Aorta (tissue), 5 donors: ENCODE measurements at places on chromosomes 12 and 14. TPM values are rescaled to one million over a fixed set of nuclear protein-coding genes. Genes with fewer than 3 reads are reported as not detected.

- no peaks in the 10 kb centered on the region for H3K4me1 ChIP-seq
- H3K4me3 ChIP-seq, result no peak overlapping the region
- H3K27me3 ChIP-seq, result no peaks in the 10 kb centered on the region
Measured at GRCh38 chr12:68766646-68767045, 20.7 kb downstream of the SLC35E3 start.

- H3K36me3 ChIP-seq, result no peaks in the 10 kb centered on the region
- no peaks in the 10 kb centered on the region for H3K4me1 ChIP-seq
- no peaks in the 10 kb centered on the region for H3K27me3 ChIP-seq
Measured at GRCh38 chr12:13275241-13276085, 78.9 kb downstream of the EMP1 start.

DNA sequence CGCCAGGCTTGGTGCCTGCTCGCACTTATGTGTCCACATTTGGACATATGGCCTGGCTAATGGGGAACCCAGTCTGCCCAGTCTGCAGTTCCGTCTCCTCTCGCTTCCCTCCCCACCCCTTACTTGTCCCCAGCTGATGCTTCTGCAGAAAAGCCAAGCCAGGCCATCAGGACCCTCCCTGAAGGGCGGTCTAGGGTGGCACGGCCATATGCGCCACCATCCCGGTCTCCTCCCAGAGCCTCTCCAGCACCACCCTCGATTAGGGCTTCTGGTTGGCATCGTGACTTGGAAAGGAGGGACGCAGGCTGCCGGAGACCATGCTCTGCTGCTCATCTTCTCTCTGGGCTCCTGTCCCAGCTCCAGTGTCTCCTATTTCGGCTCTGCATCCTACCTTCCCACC, 54.6 kb downstream of the CALM1 start:
- H3K36me3 ChIP-seq, result no peaks in the 10 kb centered on the region
- H3K27me3 ChIP-seq, result no peaks in the 10 kb centered on the region
- DNase-seq, result no peak
- H3K27ac ChIP-seq, result no peak overlapping the region

DNA sequence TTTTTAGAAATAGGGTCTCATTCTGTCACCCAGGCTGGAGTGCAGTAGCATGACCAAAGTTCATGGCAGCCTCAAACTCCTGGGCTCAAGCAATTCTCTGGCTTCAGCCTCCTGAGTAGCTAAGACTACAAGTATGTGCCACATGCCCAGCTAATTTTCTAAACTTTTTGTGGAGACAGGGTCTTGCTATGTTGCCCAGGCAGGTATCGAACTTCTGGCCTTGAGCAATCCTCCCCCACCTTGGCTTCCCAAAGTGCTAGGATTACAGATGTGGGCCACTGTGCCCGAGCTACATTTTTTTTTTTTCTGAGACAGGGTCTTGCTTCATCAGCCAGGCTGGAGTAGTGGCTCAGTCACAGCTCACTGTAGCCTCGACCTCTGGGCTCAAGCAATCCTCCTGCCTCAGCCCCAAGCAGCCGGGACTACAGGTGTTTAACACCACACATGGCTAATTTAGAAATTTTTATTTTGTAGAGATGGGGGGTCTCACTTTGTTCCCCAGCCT, 7.1 kb downstream of the PPP4R3A start:
- no peaks in the 10 kb centered on the region for H3K27me3 ChIP-seq
- H3K4me1 ChIP-seq, result peaks cover 7% of the 10 kb centered on the region
- peaks cover 3% of the 10 kb centered on the region for H3K36me3 ChIP-seq
- no peak overlapping the region for H3K27ac ChIP-seq
- DNase-seq, result no peak

The PLCZ1 gene
- total RNA-seq, result 0.66 TPM
